ENCODE measurements at places on chromosomes 5 and 9. TPM values are rescaled to one million over a fixed set of nuclear protein-coding genes. Genes with fewer than 3 reads are reported as not detected.

GRCh38 chr9:13358128-13358527, 78.6 kb upstream of the MPDZ start:
- DNase-seq = no peak

DNA sequence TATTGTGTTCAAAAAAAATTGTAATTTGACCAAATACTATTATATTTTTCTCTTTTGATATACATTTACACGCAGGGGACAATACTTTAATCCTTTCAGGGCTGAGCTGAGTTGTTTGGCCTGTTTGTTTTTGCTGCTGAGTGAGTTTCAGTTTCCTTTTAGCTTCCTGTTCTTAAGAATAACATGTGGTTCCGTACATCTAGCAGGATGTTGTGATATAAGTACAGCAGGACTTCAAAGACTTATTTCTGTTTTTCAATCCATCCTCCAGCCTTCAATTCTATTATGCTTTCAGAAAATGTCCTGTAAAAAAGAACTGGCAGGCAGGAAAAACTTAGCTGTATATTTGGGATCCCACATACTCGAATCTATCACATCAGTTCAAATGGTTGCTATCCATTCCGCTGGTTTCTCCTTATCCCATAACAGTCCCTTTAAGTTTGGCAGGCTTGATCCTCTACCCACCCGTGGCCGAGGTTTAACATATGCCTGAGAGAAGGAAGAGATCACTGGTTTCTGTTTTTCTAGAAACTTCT, 1037.3 kb upstream of the ACO1 start:
- DNase-seq = no peak

DNA sequence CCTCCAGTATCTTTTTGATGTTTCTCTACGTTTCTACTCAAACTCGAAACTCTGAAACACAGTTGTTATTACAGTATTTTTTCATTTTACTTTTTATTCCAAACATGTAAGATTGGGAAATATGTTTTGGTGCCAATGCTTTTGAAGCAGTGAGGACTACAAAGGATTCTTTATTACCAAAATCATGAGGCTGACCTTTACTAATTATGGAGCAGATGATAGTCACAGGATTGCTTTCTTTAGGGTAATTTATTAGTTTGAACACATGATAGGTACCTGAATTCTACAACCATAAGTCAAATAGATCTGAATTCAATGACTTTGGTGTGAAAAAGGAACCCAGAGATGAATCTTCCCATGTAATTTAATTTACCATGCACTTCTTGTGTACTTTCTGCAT, 2015.1 kb upstream of the C9orf72 start:
- no peak for DNase-seq

DRD1 gene
- total RNA-seq = not detected

SLC34A3 gene
- total RNA-seq = not detected

SAXO1 gene
- 0.43 TPM for total RNA-seq

GRCh38 chr5:126370796-126371718, 52.2 kb upstream of the GRAMD2B start:
- DNase-seq = no peak

DNA sequence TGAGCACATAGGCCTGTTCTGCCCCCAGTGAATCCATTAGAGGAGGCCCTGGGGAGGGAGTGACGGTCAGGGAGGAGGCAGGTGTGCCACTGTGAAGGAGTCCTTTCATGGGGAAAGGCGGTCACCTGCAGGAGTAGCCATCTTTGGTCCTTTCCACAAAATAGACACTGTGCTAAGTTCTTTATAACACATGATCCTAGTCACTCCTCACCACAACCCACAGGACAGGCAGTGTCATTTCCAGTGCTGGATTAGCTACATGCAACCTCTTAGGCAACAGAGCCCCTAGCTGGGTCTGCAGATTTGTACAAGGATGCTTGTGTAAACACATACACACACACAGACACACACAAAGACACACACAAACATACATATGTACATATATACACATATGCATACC, 18.3 kb downstream of the DOCK2 start:
- no peak for DNase-seq

- DNase-seq = no peak
These were observed 214.6 kb downstream of the CDK5RAP2 start for GRCh38 chr9:120365386-120365785.

OMD gene
- total RNA-seq = not detected

- no peak for DNase-seq
These were observed 59.8 kb downstream of the SH3RF2 start for GRCh38 chr5:145996135-145996534.

DNA sequence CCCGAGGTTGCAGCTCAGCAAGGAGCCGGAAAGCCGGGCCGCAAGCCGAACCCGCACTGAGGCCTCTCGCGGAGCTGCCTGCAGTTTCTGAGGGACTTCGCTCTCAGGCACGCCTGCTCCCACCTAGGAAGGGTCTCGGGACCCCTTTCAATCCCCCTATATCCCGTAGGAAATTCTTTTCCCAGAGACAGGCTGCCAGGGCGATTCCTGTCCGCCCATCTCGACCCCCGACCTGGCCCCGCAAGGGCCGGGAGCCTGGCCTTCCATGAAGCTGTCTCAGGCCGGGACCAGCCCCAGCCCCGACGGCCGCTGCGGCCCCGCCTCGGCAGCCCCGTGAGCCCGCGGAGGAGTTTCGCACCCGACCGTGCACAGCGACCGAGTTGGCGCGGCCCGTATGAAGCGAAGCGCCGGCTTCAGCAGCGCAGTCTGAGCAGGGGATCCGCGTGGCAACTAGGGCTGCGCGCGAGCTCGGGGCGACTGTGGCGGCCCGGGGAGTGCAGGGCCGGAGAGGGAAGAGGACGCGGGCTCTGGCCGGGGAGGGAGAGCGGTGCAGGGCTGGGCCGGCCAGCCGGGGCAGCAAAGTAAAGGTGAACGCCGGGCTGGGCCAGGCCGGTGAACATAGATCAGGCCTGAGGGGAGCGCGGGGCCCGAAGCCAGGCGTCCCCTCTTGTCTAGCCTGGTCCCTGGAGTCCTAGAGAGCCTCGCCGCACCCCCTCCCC, 977 bp upstream of the PRDM12 start:
- DNase-seq = peak; percentile 44

- peak; percentile 87 for DNase-seq
These were observed 588.5 kb downstream of the MTRR start for GRCh38 chr5:8457187-8458037.

GRCh38 chr5:40386289-40386688, 293.4 kb upstream of the PTGER4 start:
- DNase-seq = peak; percentile 36

DNA sequence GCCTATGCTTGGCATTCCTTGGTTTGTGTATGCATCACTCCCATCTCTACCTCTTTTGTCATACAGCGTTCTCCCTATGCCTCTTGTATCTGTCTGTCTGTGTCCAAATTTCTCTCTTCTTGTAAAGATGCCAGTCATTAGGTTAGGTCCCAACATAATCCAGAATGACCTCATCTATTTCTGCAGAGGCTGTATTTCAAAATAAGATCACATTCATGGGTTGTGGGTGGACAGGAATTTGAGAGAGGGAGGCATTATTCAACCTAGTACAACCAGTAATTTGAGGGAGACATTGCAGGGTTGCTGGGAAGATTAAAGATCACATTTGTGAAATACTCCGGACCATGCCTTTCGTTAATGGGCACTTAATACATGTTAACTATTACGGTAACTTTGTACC, 155.0 kb downstream of the MAN2A1 start:
- DNase-seq = no peak

GRCh38 chr9:118330191-118330986, 626.2 kb downstream of the TLR4 start:
- DNase-seq = no peak

CXCL14 gene
- total RNA-seq = not detected

ST8SIA4 gene
- 39.2 TPM for total RNA-seq

All from activated naive CD8-positive, alpha-beta T cell treated with anti-CD3 and anti-CD28 coated beads, Interleukin-2, amount 10 ng/mL, durations not matched to agents 7 days and 5 days (primary cell).